ENCODE measurements at places on chromosomes 2 and 18. TPM values are rescaled to one million over a fixed set of nuclear protein-coding genes. Genes with fewer than 3 reads are reported as not detected.

Gene ALPP
- not detected for total RNA-seq

Gene CCDC148
- 0.79 TPM for total RNA-seq

DNA sequence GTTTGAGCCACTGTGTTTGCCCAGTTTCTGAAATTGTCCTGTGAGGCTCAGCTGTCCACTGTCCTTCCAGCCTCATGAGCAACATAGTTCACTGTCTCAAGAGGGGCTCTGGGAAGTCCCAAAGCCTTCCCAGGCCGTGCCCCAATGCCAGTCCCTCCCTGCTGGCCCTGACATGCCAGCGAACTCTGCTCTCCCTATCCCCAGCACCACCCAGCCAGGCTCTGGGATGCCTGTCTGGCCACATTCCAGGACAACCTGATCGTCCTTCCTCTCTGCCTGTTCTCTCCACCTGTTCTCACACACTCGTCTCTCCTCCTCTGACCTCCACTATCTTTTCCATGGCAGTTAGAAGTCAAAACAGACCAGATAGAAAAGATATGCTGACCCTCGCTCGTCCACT is 278.0 kb upstream of the ID2 start:
- DNase-seq: no peak

DNA sequence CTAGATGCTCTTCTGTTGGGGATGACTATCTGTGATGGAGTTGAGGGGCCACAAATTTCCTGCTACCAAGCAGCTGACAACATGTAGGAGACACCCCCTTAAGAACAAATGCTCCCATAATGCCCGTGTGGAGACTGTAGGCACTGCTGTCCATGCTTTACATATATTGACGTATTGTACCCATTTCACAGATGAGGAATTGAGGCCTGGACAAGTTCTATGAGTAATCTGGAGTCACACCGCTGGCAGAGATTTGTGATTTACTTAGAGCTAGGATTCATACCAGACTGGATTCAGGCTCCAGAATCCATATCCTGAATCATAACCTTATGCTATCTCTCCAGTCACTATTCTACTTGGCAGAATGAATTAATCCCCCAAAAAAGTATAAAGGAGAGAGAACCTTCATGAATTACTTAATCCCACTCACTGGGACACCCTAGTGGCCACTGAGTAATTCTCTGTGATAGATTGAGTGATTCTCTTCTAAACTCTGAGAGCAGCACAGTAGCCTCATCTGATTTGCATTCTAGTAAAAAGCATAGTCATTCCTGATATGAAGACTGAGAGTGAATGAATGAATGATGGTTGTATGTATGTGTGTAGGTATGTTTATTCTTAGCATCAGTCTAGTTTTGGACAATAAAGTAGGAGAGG is 460.7 kb upstream of the MEIS1 start:
- no peak for DNase-seq

Gene HOXD8
- total RNA-seq: 31.3 TPM

Gene UGT1A8
- total RNA-seq: not detected

DNA sequence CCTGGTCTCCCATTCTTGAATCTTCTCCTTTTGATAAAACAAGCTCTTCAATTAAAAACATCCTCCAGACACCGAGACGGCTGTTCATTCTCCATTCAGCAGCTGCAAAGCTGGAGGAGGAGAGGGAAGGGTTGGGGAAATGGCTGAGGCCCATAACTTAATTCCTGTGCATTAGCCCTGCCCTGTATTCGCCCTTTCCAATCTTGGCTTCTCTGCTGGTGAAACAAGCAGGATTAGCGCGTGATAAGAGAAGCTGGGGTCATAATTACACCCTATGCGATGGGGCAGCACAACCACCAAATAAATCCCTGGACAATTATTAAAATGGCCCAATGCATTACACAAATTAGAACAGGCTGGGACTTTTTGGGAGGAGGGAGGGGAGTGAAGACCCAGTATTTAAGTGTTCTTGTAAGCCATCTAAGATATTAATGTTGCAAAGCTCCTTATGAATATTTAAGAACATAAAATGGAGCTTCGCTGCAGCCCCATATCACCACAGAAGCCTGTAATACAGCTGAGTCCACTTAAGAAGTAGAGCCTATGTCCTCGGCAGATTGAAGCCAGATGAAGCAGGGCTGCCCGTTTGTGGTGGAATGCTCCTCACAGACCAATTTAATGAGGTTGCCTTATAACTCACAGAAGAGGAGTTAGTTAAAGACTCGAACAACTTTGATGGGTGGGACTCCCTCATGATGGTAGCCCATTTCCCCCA is 176.6 kb upstream of the SKOR2 start:
- DNase-seq: no peak

GRCh38 chr2:23944527-23944926 is 4.3 kb downstream of the UBXN2A start:
- DNase-seq: no peak

DNA sequence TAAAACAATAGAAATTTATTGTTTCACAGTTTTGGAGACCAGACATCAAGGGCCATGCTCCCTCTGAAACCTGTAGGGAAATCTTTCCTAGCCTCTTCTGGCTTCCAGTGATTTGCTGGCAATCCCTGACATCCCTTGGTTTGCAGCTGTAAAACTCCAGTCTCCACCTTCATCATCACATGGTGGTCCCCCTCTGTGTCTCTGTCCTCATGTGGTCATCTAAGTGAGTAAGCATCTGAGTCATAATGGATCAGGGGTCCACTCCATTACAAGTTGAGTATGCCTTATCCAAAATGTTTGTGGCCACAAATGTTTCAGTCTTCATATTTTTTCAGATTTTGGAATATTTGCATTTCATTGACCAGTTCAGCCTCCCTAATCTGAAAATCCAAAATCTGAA is 5.6 kb upstream of the SGPP2 start:
- no peak for DNase-seq

- no peak for DNase-seq
Measured at GRCh38 chr2:126952216-126952615, 53.5 kb downstream of the TEX51 start.

Gene SDC1
- 3.0 TPM for total RNA-seq

DNA sequence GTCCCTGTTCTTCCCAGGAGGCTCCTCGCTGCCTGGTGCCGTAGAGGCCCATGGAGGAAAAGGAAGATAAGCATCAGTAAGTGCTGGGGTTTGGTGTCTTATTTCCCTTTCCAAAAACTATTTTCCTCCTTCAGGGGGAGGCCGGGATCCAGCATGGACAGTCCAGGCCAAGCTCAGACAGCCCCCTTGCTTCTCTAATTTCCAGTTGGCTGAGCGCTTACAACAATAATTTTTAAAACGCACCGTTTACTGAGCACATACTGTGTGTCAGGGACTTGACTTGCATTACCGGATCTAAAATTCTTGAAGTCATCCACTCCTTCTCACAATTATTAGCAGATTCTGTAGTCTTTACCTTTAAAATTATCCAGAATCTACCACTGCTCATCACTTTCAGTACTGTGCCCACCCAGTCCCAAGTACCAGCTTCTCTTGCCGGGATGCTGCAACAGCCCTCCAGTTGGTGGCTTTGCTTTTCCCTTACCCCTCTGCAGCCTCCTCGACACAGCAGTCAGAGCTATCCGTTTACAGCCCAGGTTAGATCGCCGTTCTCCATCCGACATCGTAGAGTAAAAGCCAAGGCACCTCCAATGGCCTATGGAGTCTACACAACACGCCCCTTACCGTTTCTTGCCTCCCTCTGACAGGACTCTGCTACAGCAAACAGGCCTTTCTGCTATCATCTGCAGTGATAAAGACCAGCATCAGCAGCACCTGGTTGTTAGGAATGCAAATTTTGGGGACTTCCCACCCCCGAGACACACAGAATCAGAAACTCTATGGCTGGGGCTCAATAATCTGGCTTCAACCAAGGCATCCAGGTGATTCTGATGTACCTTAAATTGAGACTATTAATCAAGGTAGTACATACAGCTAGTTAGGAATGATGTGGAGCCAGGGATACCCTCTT is 75.2 kb upstream of the TSPYL6 start:
- no peak for DNase-seq

GRCh38 chr2:48733067-48733503 is 22.4 kb downstream of the LHCGR start:
- DNase-seq: no peak

DNA sequence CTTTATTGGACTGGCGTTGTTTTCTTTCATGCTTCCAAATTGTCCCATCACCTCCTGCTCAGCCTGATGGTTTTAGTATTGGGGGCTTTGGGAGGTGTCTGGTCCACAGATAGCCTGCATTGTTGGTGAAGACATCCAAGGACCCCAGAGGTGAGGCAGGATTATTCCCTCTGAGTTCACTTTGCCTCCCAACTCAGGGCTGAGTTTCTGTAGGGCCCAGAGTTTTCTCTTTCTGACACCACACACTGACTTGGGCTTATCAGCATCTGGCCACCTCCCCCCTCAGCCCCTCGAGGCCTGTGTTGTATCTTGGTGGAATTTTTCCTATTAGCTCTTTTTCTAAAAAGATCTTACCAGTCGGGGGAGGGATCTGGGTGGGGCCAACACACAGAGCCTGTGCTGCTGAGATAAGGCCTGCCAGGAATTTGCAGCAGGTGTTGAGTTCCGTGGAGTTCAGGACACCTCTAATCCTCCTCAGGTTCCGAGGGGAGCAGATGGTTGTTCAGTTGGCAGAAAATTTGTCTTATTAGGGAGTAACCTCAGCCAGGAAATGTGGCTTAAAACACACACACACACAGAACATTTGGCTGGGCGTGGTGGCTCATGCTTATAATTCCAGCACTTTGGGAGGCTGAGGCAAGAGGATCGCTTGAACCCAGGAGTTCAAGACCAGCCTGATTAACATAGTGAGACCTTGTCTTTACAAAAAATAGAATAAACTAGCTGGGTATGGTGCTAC is 7.3 kb downstream of the EMILIN2 start:
- DNase-seq: no peak

Gene GNAL
- 16.9 TPM for total RNA-seq
